Ascending aorta (tissue), 2 donors: ENCODE measurements at places on chromosomes 2 and 18. TPM values are rescaled to one million over a fixed set of nuclear protein-coding genes. Genes with fewer than 3 reads are reported as not detected.

DNAJC5G gene
- not detected for total RNA-seq

EGR4 gene
- total RNA-seq = not detected

HRH4 gene
- total RNA-seq = not detected

C18orf54 gene
- total RNA-seq = 0.96 TPM

DCTN1 gene
- 152 TPM for total RNA-seq

PTPRN gene
- not detected for total RNA-seq

MBP gene
- total RNA-seq = 8.1 TPM

TGIF1 gene
- 39.7 TPM for total RNA-seq

PID1 gene
- 38.4 TPM for total RNA-seq

BCL2 gene
- total RNA-seq = 20.5 TPM

CDC42EP3 gene
- 65.5 TPM for total RNA-seq

NETO1 gene
- total RNA-seq = not detected

AQP12A gene
- not detected for total RNA-seq

TWIST2 gene
- total RNA-seq = 108 TPM

BMP10 gene
- total RNA-seq = not detected

PNKD gene
- 45.8 TPM for total RNA-seq

VWC2L gene
- not detected for total RNA-seq

RAB6C gene
- not detected for total RNA-seq

PJVK gene
- not detected for total RNA-seq
